Activated CD4-positive, alpha-beta memory T cell treated with anti-CD3 and anti-CD28 coated beads for 36 hours (primary cell): ENCODE measurements at places on chromosomes 3 and 15. TPM values are rescaled to one million over a fixed set of nuclear protein-coding genes. Genes with fewer than 3 reads are reported as not detected.

- no peak for DNase-seq
- H3K27me3 ChIP-seq, result no peaks in the 10 kb centered on the region
- no peaks in the 10 kb centered on the region for H3K4me1 ChIP-seq
- H3K36me3 ChIP-seq, result no peaks in the 10 kb centered on the region
- H3K4me3 ChIP-seq, result no peak overlapping the region
Measured at GRCh38 chr3:46710671-46711295, 6.9 kb downstream of the PRSS50 start.

The RPL32 gene
- 2,505 TPM for total RNA-seq

GRCh38 chr15:88083811-88084760 is 172.5 kb downstream of the NTRK3 start:
- H3K27ac ChIP-seq, result no peak overlapping the region
- peaks cover 4% of the 10 kb centered on the region for H3K27me3 ChIP-seq
- DNase-seq, result no peak
- H3K4me3 ChIP-seq, result no peak overlapping the region

GRCh38 chr15:99145005-99145404 is 40.1 kb downstream of the SYNM start:
- no peaks in the 10 kb centered on the region for H3K36me3 ChIP-seq
- no peak for DNase-seq
- no peaks in the 10 kb centered on the region for H3K27me3 ChIP-seq
- H3K27ac ChIP-seq, result no peak overlapping the region
- H3K4me1 ChIP-seq, result no peaks in the 10 kb centered on the region
- H3K4me3 ChIP-seq, result no peak overlapping the region
